ENCODE measurements at places on chromosomes 7 and 10.

- DNase-seq, result no peak
Measured at GRCh38 chr10:74096777-74097176, 53.9 kb downstream of the AP3M1 start.

GRCh38 chr7:82204694-82205093, 238.9 kb downstream of the CACNA2D1 start:
- peak; percentile 49 for DNase-seq

DNA sequence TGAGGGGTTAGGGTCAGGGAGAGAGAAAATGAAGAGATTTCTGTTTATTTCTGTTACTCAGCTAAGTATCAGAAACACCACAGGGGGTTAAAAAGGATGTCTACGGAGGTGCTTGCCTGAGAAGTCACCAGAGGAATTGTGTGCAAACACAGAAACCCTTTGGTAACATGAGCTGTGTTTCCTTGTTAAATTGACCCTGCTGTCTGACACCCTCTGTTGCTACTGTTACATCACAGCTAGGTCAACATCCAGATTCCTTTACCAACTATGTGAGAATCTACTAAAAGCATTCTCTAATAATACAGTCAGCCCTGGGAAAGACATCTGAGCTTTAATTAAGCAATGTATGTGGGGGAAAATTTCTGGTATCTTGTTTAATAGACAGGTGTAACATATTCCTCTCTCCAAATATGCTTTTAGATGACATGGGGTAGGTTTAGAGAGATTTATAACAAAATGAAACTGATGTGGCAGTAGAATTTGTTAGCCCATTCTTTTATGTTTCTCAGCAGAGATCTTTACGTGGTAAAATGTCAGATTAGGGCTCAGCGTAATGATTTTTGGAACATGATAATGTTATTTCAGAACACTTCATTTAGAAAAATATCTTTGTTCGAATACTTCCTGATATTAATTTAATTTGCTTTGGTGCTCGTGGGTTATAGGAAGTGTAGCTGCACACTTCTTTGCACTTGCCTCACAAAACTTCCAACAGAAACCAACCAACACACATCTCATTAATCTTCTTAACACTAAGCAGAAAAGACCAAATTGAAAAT, 168.0 kb upstream of the AHR start:
- DNase-seq, result peak; percentile 89

- no peak for DNase-seq
Measured at GRCh38 chr7:128110641-128111364, 79.6 kb upstream of the LRRC4 start.

GRCh38 chr10:110833941-110834628, 37.6 kb upstream of the PDCD4 start:
- no peak for DNase-seq

- peak; percentile 92 for DNase-seq
Measured at GRCh38 chr10:76382381-76382851, 951.0 kb downstream of the LRMDA start.

DNA sequence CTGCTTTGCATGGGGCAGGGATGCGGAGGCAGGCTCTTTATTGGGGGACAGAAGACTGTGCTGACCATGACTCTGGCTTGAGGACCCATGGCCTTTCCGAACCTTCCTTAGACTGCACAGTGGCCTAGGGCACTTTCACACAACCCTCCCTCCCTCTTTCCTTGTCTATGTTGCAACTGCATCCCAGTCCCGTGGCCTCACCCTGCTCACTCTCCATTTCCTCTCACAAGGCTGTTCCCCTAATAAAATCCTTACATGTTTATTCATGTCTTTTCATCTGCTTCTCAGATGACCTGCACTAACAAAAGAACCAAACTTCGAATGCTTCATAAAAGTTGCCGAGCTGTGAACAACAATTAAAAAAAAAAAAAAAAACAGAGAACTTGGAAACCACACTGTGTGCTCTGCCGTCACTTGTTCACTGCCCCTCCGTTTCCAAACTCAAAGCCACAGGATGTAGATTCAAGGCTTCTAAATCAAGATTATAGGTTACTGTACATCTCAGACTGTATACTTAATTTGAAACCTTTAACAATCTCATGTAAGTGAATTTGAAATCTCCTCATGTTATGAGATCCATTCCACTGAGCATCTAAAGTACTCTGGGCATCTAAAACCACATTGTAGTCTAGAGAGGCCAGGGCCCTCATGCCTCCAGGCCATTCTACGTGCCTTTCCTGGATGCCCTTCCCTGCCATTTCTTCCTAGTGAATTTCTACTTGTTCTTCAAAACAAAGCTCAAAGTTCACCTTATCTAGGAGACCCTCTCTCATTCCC, 265.9 kb downstream of the SNX13 start:
- no peak for DNase-seq
